ENCODE measurements at places on chromosomes 3 and 15.

DNA sequence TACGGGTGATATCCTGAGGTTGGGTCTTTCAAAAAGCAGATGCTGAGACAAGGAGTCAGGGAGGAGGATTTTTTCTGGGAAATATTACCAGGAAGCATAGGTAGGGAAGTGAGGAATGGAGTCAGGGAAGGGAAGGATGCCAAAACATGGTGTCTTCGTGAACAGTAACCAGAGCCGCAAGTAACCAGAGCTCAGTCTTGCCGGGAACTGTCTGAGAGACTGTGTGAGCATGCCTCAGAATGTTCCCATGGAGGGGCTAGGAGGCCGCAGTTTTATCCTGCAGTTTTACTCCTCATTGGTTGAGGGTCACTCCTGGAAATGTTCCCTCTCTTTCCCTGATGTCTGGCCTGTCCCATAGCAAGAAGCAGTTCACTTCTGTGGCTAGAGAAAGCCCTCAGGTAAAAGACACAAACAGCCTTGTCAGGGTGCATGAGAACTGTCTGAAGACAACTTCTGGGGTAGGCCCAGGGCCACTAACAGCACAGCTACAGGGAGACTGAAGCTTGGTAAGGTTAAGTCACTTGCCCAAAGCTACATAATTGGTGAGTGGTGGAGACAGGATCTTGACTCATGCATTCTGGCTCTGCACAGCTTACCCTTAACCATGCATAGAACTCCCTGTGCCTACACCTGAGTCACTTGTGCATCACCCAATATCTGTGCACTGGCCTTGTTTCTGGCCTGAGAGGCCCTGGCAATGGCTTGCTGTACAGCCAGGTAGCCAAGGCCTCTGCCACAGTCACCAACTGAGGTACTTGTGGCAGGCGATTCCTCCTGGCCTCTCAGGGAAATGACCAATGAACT is 76.3 kb upstream of the FRMD4B start:
- DNase-seq = no peak

- no peak for DNase-seq
Measured at GRCh38 chr3:38588995-38589937, 60.2 kb downstream of the SCN5A start.

GRCh38 chr3:128210711-128211110 is 57.4 kb downstream of the EEFSEC start:
- DNase-seq = no peak

GRCh38 chr3:131831608-131832007 is 203.2 kb downstream of the CPNE4 start:
- no peak for DNase-seq

Data from stimulated activated naive CD4-positive, alpha-beta T cell (primary cell).